T-cell (primary cell): ENCODE measurements at places on chromosomes 1 and 21. TPM values are rescaled to one million over a fixed set of nuclear protein-coding genes. Genes with fewer than 3 reads are reported as not detected.
A peak's percentile ranks its signal among the peaks of the same experiment; 100 is the strongest.

- H3K36me3 ChIP-seq, result no peaks in the 10 kb centered on the region
- no peak overlapping the region for H3K4me3 ChIP-seq
Measured at GRCh38 chr1:93033785-93034184, 45.3 kb upstream of the MTF2 start.

DNA sequence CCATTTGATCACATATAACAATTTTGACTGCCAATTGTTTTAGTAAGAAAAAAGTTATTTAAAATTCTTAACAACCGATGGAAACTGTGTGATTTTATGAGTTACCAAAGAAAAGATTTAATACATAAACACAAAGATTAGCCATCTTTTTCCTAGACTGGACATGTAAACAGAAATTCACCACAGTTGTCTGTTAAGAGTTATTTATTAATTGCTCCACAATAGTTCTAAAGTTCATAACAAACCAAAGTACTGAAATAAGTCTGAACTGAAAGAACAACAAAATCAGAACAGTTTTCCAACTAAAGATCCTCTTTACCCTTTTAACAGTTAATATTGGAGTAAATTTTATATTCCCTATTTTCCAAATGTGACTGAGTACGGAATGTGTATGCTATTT lies 8.6 kb downstream of the ZNF281 start:
- no peaks in the 10 kb centered on the region for H3K36me3 ChIP-seq
- no peaks in the 10 kb centered on the region for H3K27me3 ChIP-seq
- no peak overlapping the region for H3K4me3 ChIP-seq
- no peak for DNase-seq
- H3K27ac ChIP-seq, result no peak overlapping the region

DNA sequence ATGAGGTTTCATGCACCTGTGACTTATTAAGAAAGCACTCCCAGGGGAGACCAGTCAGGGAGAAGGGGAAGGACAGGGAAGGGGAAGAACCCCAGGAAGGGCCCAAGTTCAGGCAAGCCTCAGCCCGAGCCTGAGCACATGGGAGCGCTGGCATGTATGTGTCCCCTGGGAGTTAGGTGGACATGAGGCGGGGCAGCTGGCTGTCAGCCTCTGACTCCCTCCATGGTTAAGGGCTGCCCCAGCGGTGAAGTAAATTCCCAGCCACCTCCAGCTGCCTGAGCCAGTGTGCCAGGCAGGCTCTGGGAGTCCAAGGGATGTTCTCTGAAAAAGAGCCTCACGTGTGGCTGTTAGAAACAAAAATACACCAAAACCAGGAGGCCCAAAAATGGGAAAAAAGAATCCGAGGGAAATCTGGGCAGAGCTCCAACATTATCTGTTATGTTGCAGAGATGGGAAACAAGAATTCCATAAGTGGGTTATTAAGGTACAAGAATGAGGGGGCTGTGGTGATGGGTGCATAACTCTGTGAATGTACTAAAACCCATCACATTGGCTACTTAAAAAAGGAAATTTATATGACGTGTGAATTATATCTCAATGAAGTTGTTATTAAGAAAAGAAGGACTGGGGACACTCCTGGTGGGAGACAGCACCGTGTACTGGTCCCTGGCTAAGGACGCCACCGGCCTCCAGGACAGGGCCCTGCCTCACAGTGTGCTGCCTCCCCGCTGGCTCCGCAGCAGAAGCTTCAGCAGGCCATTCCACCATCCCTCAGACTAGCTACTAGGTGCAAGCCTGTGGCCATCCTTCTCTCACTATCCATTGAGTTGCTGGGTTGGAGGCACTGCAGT lies 18.7 kb downstream of the DMRTB1 start:
- H3K4me1 ChIP-seq, result no peaks in the 10 kb centered on the region
- no peak overlapping the region for H3K27ac ChIP-seq
- no peaks in the 10 kb centered on the region for H3K36me3 ChIP-seq
- peaks cover 29% of the 10 kb centered on the region for H3K27me3 ChIP-seq

- peak overlapping the region; percentile 53 for H3K4me3 ChIP-seq
- no peaks in the 10 kb centered on the region for H3K4me1 ChIP-seq
- H3K36me3 ChIP-seq, result no peaks in the 10 kb centered on the region
- no peak overlapping the region for H3K27ac ChIP-seq
- H3K27me3 ChIP-seq, result no peaks in the 10 kb centered on the region
Measured at GRCh38 chr1:216221260-216221700, 202.0 kb downstream of the USH2A start.

GRCh38 chr21:34933609-34934335 lies 115.3 kb downstream of the RUNX1 start:
- peaks cover 60% of the 10 kb centered on the region for H3K4me1 ChIP-seq
- H3K4me3 ChIP-seq, result peak overlapping the region; percentile 30
- no peaks in the 10 kb centered on the region for H3K27me3 ChIP-seq
- no peaks in the 10 kb centered on the region for H3K36me3 ChIP-seq

DNA sequence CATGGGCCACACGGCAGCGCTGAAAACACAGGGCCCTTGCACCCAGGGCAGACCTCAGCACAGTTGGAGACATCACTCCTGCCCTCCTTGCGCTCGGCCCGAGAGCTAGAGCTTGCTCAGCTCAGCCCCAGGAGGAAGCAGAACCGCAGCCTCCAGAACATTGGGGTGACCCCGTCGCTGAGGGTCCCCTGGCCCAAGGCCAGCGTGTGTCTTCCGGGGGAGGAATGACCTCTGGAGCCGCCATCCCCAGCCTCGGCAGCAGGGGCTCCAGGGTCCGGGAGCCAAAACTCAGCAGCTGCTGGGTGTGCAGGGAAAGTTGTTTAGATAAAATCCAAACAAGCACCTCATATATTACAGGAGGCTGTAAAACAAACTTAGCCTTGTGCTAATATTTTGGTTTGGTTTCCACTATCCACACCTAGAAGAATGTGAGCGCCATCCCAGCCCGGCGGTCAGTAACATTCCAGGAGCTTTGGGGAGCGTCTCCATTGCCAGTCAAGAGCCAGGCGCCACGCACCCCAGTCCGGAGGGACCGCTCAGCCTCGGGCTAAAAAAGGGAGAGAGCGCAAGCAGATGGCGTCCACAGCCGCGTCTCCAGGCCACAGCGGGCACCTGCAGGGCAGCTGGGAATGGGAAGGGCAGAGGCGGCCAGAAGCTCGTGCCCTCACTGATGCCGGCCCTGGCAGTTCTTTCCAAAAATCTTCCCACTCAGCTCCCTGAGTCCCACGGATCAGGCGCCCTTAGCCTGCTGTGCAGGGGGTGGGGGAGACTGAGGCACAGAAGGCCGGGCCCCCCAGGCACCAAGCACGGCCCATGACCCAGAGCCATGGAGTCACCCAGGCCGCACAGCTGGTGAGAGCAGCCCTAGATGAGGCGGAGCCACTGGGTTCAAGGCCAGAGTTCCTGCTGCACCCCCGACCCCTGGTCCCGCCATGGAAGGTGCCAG lies 52.0 kb downstream of the SLX9 start:
- H3K36me3 ChIP-seq, result no peaks in the 10 kb centered on the region
- H3K27ac ChIP-seq, result no peak overlapping the region
- no peak overlapping the region for H3K4me3 ChIP-seq

- H3K27ac ChIP-seq, result no peak overlapping the region
- no peak for DNase-seq
- no peaks in the 10 kb centered on the region for H3K36me3 ChIP-seq
- H3K27me3 ChIP-seq, result no peaks in the 10 kb centered on the region
- no peaks in the 10 kb centered on the region for H3K4me1 ChIP-seq
Measured at GRCh38 chr1:206646504-206646903, 11.2 kb downstream of the DYRK3 start.

Gene MASP2
- not detected for total RNA-seq

Gene IVL
- not detected for total RNA-seq

Gene RHBDL2
- not detected for total RNA-seq

Gene CHIT1
- 1.1 TPM for total RNA-seq
